GM23338 (cell line): ENCODE measurements at places on chromosomes 11 and 22. TPM values are rescaled to one million over a fixed set of nuclear protein-coding genes. Genes with fewer than 3 reads are reported as not detected.

The DMC1 gene
- 13.2 and 18.5 TPM in 2 replicates for polyA plus RNA-seq

The FOLR1 gene
- 0.42 and 0.68 TPM in 2 replicates for polyA plus RNA-seq

The POLR2L gene
- 369 TPM in 2 replicates for polyA plus RNA-seq

The CST6 gene
- 8.3 and 9.9 TPM in 2 replicates for polyA plus RNA-seq

The SMIM35 gene
- polyA plus RNA-seq = not detected in 2 replicates

The MIOX gene
- not detected in 2 replicates for polyA plus RNA-seq

The PATE2 gene
- polyA plus RNA-seq = 0.14 and 0.16 TPM in 2 replicates

The HEPN1 gene
- polyA plus RNA-seq = not detected in 2 replicates

The PRAME gene
- not detected in 2 replicates for polyA plus RNA-seq

The SLC22A24 gene
- polyA plus RNA-seq = not detected in 2 replicates

The KCNJ1 gene
- polyA plus RNA-seq = 0.16 and 0.42 TPM in 2 replicates

DNA sequence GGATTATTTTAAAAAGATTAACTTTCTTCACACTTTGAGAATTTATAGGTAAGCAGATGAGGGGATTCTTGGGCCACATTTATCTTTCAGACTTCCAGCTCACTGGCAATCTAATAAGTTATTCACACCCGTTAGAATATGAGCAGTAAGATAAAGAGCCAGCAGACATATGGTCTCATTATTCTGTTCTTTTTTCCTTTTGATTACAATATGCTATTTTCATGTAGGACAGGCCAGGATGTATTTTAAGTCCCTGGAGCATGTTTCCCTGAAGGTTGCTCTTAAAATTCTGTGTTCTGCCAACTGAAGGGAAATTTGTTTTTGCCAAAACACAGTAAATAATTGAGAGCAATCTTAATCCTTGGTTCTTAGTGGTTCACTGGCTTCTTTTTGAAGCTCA, 22.2 kb downstream of the PDHX start:
- DNase-seq = no peak

DNA sequence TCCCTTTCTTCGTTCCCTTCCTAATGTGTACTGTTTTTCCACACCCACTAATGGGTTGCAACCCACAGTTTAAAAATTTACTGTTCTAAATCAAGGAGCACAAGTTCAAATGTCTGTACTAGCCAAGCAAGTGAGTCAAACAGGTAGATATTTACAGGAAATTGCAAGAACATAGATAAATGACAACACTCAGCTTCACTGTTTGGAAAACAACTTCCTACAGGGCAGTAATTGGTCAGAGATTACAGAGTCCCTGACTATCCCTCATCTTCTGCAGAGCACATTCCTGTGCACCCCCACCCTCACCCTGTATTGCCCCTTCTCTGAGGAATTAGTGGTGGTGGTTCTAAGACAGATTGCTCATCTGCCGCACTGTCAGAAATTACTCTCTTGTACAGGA, 1.9 kb downstream of the SERPING1 start:
- no peak for DNase-seq

DNA sequence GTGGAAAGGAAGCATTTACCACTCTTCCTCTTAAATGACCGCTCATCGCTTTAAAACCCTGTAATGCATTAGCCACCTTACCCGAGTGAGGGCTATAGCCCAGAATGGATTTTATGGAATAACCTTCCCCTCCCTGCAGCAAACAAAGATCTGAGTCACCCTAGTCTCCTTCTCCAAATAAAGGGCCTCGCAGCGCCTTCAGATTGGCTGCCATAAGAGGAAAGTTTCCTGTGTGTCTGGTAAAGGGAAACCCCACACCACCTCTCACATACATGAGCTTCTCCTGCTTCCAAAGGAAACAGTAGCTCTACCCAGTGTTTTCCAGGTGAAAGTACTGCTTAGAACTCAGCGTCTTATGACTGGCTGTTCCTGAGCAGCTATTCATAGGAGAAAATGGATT, 47.8 kb downstream of the PPP2R1B start:
- no peak for DNase-seq

DNA sequence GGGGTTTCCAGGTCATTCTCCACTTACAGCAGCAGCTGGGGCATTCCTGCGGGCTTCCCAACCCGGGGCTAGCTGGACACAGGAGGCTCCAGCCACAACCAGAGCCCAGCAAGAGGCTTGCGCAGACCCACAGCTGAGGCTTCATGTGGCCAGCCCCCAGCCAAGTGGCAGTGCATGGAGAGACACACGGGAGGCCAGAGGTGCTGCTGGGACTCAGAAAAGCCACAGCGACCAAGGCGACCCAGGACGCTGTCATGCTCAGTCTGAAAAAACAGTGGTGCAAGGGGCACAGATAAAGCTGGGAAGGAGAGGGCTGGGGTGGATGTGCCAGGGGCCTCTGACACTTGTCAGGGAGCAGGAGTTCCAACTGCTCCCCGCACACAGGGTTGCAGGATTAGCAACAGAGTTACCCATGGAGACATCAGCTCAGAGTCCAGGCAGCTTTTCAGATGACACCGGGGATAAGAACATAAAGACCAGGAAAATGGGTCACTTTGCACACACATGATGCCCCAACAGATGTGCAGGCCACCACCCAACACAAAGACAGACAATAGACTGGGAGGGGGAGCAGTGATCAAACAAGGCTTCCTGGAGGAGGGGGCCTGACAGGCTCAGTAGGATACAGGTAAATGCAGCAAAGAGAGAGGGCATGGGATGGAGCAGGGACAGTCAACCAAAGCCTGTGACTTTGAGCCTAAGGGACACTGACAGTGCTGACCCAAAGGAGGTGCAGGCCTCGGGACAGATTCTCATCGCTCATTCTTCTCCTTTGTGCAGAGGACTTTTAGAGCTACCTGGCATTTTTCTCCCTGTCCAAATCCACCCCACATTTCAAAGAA, 6.9 kb upstream of the NEAT1 start:
- DNase-seq = no peak

DNA sequence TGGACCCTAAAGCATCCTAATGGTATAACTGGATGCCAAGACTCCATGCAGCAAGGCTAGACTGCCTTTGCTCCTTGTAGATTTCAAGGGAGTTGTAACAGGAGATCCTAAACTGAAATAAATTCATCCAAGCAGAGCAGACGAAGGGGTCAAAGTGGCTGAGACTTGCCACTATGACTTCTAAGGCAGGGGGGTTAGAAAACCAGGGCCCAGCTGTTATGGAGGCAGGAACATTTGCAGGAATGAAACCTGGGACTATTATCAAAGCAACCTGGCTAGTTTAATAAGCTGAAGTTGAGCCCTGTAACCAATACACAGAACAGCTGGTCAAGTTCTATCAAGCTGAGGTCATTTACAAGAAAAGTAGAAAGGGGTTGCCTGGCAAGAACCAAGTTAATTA, 122.2 kb upstream of the TRPC6 start:
- no peak for DNase-seq

DNA sequence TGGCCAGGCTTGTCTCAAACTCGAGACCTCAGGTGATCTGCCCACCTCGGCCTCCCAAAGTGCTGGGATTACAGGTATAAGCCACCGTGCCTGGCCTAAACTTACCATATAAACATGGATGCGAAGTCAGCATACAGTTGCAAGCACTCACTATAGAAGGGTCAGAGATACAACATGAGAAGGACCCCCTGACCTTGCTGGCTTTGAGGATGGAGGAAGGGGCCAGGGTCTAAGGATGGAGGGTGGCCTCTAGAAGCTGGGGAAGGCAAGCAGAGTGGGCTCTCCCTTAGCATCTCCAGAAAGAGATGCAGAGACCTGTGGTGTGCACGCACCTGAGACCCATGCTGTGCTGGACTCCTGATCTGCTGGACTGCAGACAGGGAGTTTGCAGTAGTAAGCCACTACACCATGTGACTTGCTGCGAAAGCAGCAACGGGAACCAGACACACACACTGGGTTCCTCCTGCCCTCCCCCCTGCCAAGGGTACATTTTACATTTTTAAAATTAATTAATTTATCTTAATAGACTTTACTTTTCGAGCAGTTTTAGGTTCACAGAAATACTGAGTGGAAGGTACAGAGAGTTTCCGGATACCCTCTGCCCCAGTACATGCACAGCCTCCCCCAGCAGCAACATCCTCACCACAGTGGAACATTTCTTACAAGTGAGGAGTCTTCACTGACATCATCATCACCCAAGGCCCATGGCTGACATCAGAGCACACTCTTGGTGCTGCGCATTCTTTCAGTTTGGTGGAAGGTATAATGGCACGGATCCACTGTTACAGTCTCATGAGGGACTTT, 170.1 kb upstream of the B3GAT1 start:
- DNase-seq = no peak

- DNase-seq = no peak
Measured at GRCh38 chr11:46254133-46254491, 23.4 kb upstream of the CREB3L1 start.

DNA sequence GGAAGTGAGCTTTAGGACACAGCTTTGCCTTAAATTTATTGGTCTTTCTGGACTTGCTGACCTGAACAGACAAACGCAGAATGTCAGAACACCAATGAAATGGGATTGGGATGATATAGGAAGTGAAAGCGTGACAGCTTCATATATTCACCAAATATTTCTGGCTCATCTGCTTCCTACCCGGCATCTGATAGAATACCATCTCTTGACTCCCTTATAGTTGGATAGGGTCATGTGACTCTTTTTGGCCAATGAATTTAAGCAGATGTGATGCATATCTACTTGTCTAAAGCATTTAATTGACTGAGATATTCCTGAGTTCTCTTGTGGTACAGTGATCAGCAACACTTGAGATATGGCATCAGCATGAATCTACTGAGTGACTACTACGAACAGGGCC, 2.5 kb upstream of the CAPRIN1 start:
- DNase-seq = no peak

DNA sequence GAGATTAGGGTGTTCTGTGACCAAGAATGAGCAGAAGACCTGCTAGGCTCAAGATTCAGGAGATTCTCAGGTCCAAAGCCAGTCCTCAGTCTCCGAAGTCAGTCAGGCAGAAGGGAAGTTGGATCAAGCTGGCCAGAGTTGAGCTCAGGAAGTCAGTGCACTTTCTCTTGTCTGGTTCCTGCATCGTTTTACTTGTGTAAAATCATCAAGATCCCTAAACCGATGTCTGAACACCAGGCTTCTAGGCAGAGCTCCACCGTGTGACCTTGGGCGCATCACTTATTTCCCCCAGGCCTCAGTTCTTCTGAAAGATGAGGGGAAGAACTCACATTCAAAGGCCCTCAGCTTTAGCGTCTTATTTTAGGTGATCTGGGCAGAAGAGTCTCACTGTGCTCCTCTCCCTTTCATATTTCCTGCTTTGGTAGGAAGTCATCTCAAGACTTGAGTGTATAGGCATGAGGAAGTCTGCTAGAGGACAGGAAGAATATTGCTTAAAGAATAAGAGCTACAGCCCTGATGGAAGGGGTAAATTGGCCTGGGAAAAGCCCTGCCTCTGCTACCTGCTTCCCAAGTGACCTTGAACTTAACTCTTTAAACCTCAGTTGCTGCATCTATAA, 20.2 kb downstream of the NF2 start:
- DNase-seq = no peak

- no peak for DNase-seq
Measured at GRCh38 chr11:133749841-133750240, 95.5 kb downstream of the SPATA19 start.

- DNase-seq = peak; percentile 90
Measured at GRCh38 chr22:22463855-22464540, 44.5 kb downstream of the ZNF280B start.

- peak; percentile 21 for DNase-seq
Measured at GRCh38 chr11:1870721-1871466, 18.0 kb downstream of the LSP1 start.

DNA sequence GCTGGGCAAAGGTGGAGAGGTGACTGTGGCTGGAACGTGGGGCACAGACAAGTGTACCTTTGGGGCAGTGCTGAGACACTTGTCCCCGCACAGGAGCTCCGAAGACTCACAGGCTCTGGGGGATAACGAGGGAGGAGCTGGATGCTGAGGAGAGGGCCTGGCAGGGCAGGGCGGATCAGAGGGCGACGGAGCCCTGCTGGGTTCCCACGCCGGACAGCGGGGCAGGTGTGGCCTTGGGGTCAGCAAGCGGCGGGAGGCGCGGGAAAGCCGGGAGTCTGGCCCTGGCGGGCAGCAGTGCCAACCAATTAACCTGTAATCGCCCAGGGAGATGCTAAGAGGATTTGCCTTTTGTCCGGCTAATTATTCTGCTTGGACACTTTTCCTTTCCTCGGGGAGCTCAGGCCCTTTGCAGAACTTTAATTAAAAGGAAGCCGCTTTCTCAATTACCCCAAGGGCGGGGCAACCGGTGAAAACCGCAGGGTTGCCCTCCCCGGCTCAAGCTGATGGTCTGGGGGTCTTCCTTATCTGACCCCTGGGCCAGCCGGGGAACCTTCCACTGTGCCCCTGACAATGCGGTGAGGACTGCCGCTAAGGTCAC, 71.5 kb downstream of the WNT7B start:
- no peak for DNase-seq

GRCh38 chr11:105389952-105390351, 219.9 kb upstream of the GRIA4 start:
- peak; percentile 75 for DNase-seq

DNA sequence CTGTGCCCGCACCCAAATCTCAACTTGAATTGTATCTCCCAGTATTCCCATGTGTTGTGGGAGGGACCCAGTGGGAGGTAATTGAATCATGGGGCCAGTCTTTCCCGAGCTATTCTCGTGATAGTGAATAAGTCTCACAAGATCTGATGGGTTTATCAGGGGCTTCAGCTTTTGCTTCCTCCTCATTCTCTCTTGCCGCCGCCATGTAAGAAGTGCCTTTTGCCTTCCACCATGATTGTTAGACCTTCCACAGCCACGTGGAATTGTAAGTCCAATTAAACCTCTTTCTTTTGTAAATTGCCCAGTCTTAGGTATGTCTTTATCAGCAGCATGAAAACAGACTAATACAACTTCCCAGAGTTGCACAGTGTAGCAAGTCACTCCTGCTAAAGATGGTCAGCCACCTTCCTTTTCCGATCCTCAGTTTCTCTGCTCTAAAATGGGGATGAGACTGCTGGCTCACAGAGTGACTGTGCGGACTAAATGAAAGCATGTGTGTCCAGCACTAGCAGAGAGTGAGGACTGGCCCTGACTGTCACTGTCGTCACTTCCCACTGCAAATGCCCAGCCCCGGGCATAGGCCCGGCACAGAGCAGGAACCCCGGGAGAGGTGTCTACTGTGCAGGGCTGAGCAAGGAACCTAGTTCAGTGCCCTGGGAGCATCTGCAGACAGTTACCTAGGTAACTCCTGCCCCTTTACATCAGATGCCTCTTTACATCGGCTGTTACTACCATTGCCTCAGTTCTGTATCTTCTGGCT, 9.5 kb downstream of the TSKU start:
- DNase-seq = no peak

GRCh38 chr22:30045494-30045887, 34.8 kb upstream of the HORMAD2 start:
- DNase-seq = no peak

DNA sequence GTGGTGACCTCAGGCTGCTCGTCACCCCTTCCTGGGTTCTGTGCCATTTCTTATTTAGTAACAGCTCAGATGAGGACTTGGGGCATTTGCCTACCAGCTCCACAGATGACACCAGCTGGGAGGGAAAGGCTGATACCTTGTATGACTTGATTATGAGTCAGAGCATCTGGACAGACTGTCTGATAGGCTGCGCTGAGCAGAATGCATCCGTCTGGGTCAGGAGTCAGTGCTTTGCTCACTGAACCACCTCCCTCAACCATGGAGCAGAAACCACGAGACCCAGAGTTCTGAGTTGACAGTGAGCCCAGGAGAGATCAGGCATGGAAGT, 6.8 kb downstream of the ST14 start:
- no peak for DNase-seq
